Activated naive CD8-positive, alpha-beta T cell treated with anti-CD3 and anti-CD28 coated beads, Interleukin-2, amount 50 U/mL, for 24 hours (primary cell): ENCODE measurements at places on chromosomes 6 and 20.

GRCh38 chr6:81562169-81562568, 190.3 kb downstream of the TENT5A start:
- no peak for DNase-seq
- H3K4me3 ChIP-seq: no peak overlapping the region
- H3K27me3 ChIP-seq: no peaks in the 10 kb centered on the region
- H3K4me1 ChIP-seq: no peaks in the 10 kb centered on the region
- no peaks in the 10 kb centered on the region for H3K36me3 ChIP-seq

DNA sequence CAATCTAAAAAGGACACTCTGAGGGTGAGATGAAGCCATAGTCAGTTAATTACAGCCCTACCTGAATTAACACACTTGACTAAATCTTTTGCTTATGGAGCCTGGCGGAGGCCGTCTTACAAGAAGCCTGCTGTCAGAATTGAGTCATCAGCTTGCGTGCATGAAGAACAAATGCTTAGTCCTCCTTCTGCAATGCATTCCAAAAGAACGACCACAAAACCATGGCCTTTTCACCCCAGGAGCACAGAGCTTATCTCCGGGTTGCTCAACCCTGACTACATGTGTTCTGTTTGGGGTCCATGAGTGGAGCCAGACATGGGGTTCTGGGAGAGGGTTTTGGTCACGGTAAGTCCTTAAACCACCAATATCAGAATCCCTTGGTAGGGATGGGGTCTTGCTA, 318.1 kb downstream of the CLIC5 start:
- peaks cover 19% of the 10 kb centered on the region for H3K4me1 ChIP-seq
- no peaks in the 10 kb centered on the region for H3K36me3 ChIP-seq
- no peak for DNase-seq

GRCh38 chr6:116385921-116386320, 15.2 kb downstream of the DSE start:
- no peak overlapping the region for H3K27ac ChIP-seq
- no peak for DNase-seq
- H3K36me3 ChIP-seq: no peaks in the 10 kb centered on the region

- no peaks in the 10 kb centered on the region for H3K4me1 ChIP-seq
- H3K36me3 ChIP-seq: no peaks in the 10 kb centered on the region
- H3K27me3 ChIP-seq: no peaks in the 10 kb centered on the region
Measured at GRCh38 chr6:164887660-164888059, 421.7 kb downstream of the C6orf118 start.

GRCh38 chr6:16238057-16238962, at the start of gene GMPR:
GMPR (plus strand) TSS chr6:16238587; CDS start chr6:16238694, 107 bp downstream.
- H3K4me1 ChIP-seq: peaks cover 24% of the 10 kb centered on the region
- DNase-seq: peak; percentile 66
- peaks cover 48% of the 10 kb centered on the region for H3K27me3 ChIP-seq
